Transverse colon (tissue), 4 donors: ENCODE measurements at places on chromosomes 7 and 10.

DNA sequence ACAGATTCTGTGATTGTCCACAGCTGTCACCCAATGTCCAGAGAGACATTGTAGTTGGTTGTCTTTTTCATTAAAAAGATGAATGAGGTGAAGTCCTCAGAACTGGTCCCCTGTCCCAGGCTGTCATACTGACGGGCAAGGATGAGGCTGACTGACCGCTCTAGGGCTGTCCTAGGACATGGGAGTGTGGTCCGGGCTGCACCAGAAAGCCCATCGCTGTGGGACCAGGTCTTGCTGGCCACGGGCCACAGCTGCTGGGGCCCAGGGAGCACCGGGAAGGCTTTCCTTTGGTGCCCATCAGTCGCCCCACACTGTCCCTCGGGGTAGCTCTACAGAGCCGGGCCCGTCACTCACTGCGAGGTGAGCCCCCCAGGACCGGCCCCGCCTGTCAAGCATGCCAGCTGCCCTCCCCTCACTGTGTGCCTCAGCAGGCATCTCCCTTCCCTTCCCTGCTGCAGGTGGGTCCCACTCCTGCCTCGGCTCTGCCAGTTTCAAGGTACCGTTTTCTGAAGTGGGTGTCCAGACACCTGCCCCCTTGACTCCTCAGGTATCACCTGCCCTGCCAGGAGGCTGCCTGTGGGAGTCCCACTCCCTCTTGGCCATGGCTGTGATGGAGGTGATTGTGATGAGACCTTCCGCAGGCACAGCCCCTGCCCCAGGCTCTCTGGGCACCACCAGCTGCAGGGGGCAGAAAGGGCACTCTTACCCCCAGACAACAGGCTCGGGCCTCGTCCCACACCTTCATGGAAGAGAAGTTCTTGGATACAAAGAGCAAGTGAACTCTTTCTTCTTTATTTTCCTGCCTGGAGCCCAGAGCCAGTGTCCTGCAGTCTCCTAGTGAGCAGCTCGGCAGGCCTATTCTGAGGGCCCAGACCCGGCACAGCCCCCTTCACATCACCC lies 21.7 kb downstream of the LRRC27 start:
- H3K4me1 ChIP-seq = no peaks in the 10 kb centered on the region
- no peak overlapping the region for H3K4me3 ChIP-seq
- H3K27ac ChIP-seq = no peak overlapping the region
- DNase-seq = no peak
- no peaks in the 10 kb centered on the region for H3K36me3 ChIP-seq

DNA sequence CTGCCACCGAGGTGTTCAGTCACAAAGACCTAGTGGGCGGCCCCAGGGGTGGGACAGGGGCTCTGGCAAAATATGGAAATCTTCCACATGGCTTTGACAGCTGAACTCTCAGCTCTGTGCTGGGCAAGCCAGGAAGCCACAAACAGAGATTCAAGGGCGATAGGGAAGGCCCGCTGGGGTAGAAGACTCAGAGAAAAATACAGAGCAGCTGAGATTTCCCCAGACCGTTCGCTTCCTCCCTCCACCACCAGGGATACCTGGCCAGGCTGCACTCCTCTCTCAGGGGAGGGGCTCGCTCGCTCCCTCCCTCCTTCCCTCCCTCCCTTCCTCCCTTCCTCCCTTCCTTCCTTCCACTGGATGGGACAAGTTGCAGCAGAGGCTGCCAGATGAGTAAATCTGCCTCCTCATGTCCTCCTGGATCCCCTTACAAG lies 260.5 kb downstream of the PRPF18 start:
- H3K27me3 ChIP-seq = no peaks in the 10 kb centered on the region
- no peak overlapping the region for H3K27ac ChIP-seq
- no peaks in the 10 kb centered on the region for H3K4me1 ChIP-seq
- no peaks in the 10 kb centered on the region for H3K36me3 ChIP-seq
- no peak for DNase-seq
- H3K4me3 ChIP-seq = no peak overlapping the region

DNA sequence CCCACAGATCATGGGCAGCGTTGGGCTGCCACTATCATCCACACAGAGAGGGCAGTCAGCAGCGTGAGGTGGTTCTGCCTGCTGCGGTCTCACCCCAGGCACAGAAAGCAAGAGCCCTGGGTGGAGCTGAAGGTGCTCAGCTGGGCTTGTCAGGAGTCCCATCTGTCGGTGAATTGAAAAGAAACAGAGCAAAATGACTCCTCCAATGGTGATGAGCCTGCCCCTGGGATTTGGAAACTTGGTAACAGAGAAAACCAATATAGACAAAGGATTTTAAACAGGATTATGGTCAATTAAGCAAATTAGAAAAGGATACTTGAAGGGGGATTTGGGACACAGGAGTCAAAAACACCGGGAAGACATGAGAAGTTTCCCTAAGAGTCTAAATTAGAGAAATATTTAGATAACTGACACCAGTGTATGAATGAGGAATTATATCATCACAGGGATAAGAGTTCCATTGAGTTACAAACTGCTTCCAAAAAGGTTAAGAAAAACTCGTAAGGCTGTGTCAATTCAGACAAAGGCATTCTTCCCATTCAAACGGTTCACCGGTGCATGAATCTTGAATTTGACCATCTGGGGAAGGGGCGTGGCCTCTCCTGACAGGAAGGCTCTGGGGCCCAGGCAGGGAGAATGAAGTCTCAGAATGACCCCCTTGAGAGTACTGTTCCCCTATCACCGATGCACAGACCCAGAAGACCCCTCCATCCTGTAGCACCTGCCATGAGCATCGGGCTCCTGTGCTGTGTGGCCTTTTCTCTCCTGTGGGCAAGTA lies 70.0 kb upstream of the PRSS58 start:
- no peak for DNase-seq
- no peak overlapping the region for H3K27ac ChIP-seq
- no peaks in the 10 kb centered on the region for H3K27me3 ChIP-seq
- H3K4me1 ChIP-seq = no peaks in the 10 kb centered on the region
- no peaks in the 10 kb centered on the region for H3K36me3 ChIP-seq

- H3K4me1 ChIP-seq = no peaks in the 10 kb centered on the region
- no peaks in the 10 kb centered on the region for H3K36me3 ChIP-seq
- no peak for DNase-seq
- no peak overlapping the region for H3K27ac ChIP-seq
- no peak overlapping the region for H3K4me3 ChIP-seq
- H3K27me3 ChIP-seq = no peaks in the 10 kb centered on the region
Observed at GRCh38 chr10:126052171-126052570, 155.8 kb downstream of the FANK1 start.

GRCh38 chr7:117217106-117218035 lies 105.5 kb downstream of the WNT2 start:
- H3K4me3 ChIP-seq = no peak overlapping the region
- no peaks in the 10 kb centered on the region for H3K36me3 ChIP-seq
- no peak for DNase-seq

GRCh38 chr7:6208573-6209328 lies 63.7 kb downstream of the CYTH3 start:
- DNase-seq = no peak
- H3K36me3 ChIP-seq = no peaks in the 10 kb centered on the region

- H3K27me3 ChIP-seq = no peaks in the 10 kb centered on the region
- no peak overlapping the region for H3K4me3 ChIP-seq
- DNase-seq = no peak
- H3K27ac ChIP-seq = no peak overlapping the region
- no peaks in the 10 kb centered on the region for H3K4me1 ChIP-seq
Observed at GRCh38 chr7:119684763-119685162, 588.2 kb upstream of the KCND2 start.

DNA sequence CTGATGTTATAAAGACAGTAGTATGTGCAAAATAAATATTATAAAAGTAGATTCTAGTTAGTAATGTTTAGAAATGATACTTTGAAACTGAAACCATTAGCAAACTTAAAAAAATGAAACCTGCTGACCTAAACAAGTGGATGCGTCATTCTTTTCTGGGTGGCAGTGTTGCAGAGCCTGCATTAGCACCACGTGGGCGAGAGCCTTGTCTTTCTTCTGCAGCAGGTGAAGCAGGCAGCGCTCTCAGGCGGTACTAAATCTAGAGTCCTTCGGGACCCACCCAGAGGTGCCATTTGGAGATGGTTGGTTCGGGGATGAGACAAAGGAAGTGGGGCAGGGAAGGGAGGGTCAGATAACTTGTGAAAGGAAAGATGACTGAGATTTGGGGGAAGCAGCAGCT lies 759.1 kb upstream of the IGFBP3 start:
- no peaks in the 10 kb centered on the region for H3K36me3 ChIP-seq
- no peak overlapping the region for H3K4me3 ChIP-seq
- H3K4me1 ChIP-seq = no peaks in the 10 kb centered on the region

GRCh38 chr10:90028312-90028711 lies 326.9 kb downstream of the KIF20B start:
- no peaks in the 10 kb centered on the region for H3K27me3 ChIP-seq
- H3K36me3 ChIP-seq = no peaks in the 10 kb centered on the region
- H3K4me1 ChIP-seq = no peaks in the 10 kb centered on the region
- no peak overlapping the region for H3K4me3 ChIP-seq

- no peak overlapping the region for H3K27ac ChIP-seq
- H3K4me3 ChIP-seq = no peak overlapping the region
- H3K4me1 ChIP-seq = no peaks in the 10 kb centered on the region
- H3K27me3 ChIP-seq = no peaks in the 10 kb centered on the region
Observed at GRCh38 chr10:116892907-116893685, 43.8 kb downstream of the ENO4 start.

GRCh38 chr7:136698977-136699376 lies 169.5 kb upstream of the CHRM2 start:
- no peaks in the 10 kb centered on the region for H3K36me3 ChIP-seq
- H3K27me3 ChIP-seq = no peaks in the 10 kb centered on the region
- no peak overlapping the region for H3K27ac ChIP-seq
- H3K4me3 ChIP-seq = no peak overlapping the region
- DNase-seq = no peak

- no peak for DNase-seq
- no peak overlapping the region for H3K4me3 ChIP-seq
- no peaks in the 10 kb centered on the region for H3K27me3 ChIP-seq
- no peaks in the 10 kb centered on the region for H3K36me3 ChIP-seq
Observed at GRCh38 chr7:39631736-39632308, 8.4 kb downstream of the RALA start.

DNA sequence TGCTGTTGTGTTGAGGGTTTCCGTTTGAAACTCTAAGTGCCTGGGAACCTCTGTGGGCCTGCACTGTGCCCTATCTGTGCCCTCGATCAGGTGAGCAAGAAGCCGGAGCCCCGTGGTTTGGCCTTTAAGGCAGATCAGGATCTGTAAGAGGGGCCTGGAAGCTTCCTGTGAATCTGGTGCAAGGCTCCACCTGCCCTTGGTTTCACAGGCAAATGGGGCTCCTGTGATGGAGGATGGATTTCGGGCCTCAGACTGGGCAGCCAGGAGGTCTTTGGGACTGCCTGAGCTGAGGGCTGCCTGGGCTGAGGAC lies 21.6 kb downstream of the SCART1 start:
- no peaks in the 10 kb centered on the region for H3K27me3 ChIP-seq
- no peak for DNase-seq
- no peaks in the 10 kb centered on the region for H3K4me1 ChIP-seq
- no peak overlapping the region for H3K27ac ChIP-seq

- H3K4me1 ChIP-seq = no peaks in the 10 kb centered on the region
- no peaks in the 10 kb centered on the region for H3K36me3 ChIP-seq
- no peak overlapping the region for H3K4me3 ChIP-seq
Observed at GRCh38 chr10:43892062-43892770, 243.5 kb upstream of the ZNF32 start.

DNA sequence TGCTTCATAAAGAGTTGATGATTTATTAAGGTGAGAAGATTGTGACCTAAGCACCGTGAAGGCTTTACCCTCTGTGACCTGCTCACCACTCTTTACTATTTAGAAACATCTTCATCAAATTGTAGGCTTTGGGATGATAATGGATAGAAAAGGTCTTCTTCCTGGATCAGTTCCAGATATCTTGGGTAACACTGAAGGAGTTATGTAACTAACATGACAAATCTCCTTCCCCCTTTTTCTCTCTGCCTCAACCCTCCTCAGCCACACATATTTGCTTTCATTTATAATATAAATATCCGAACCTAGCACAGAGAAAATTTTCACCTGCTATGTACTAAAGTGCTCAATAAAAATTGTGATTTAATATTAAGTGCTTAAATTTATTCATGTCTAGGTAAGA lies 151.5 kb downstream of the FRMD4A start:
- H3K27ac ChIP-seq = no peak overlapping the region
- H3K4me3 ChIP-seq = no peak overlapping the region
- no peaks in the 10 kb centered on the region for H3K4me1 ChIP-seq

DNA sequence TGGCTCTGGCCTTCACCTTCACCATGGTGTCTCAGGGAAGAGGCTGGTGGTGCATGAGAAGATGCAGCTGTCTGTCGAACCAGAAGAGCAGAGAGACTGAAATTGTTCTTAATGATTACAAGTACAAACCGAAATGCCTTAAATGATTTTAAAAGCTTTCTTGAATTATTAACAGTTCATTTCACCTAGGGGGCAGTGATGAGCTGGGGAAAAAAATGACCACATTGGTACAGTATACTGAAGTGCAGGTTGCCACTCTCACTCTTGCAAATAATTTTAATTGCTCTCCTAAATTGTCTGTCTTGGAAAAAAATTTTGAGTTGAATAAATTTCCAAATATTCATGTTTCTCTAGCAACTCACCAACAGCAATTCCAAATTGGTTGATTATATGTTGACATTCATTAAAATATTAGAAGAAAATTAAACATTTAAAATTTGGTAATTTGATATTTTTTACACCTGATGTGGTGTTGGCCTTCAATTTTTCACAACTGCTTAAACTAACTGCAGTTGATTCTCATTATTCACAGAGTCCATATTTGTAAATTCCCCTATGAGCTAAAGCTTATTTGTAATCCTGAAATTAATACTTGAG lies 692.6 kb downstream of the ZWINT start:
- H3K4me3 ChIP-seq = no peak overlapping the region
- H3K27me3 ChIP-seq = no peaks in the 10 kb centered on the region
- H3K27ac ChIP-seq = no peak overlapping the region

DNA sequence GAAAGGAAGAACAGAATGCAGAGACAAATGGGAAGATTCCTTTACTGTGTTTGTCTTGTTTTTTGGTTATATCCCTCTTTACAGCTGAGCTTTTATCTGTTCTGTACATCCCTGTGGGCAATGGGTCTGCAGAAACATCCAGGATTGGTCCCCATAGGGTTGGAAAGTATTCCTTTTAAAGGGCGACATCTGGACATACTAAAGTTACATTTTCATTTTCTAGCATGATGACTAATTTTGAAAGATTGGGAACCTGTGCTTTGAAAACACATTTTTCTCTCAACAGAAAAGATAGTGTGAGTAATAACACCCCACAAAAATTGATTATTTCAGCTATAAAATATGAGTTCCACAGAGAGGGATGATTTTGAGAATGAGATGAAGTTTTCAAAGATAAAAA lies 435.8 kb downstream of the GPAM start:
- no peaks in the 10 kb centered on the region for H3K27me3 ChIP-seq
- no peak for DNase-seq
- H3K4me3 ChIP-seq = no peak overlapping the region
- no peaks in the 10 kb centered on the region for H3K4me1 ChIP-seq
- H3K27ac ChIP-seq = no peak overlapping the region

DNA sequence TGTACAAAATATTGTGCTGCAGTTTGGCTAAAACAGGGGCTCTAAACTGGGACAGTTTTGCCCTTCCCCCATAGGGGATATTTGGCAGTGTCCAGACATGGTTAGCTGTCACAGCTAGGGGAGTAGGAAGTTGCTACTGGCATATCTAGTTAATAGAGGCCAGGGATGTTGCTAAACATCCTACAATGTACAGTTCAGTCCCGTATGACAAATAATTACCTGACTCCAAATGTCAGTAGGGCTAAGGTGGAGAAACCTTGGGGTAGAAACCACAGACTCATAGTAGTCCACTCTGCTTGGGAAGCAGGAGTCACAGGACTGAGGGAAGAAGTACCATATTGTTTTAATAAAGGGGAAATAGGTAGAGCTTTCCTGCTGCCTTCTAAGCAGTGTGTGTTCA lies 39.8 kb downstream of the WBP1L start:
- no peak overlapping the region for H3K4me3 ChIP-seq
- DNase-seq = no peak
- H3K36me3 ChIP-seq = no peaks in the 10 kb centered on the region
- H3K27ac ChIP-seq = peak overlapping the region; percentile 89
